Natural killer cell (primary cell): ENCODE measurements at places on chromosomes 7 and 10. TPM values are rescaled to one million over a fixed set of nuclear protein-coding genes. Genes with fewer than 3 reads are reported as not detected.

The GRM3 gene
- not detected for total RNA-seq

DNA sequence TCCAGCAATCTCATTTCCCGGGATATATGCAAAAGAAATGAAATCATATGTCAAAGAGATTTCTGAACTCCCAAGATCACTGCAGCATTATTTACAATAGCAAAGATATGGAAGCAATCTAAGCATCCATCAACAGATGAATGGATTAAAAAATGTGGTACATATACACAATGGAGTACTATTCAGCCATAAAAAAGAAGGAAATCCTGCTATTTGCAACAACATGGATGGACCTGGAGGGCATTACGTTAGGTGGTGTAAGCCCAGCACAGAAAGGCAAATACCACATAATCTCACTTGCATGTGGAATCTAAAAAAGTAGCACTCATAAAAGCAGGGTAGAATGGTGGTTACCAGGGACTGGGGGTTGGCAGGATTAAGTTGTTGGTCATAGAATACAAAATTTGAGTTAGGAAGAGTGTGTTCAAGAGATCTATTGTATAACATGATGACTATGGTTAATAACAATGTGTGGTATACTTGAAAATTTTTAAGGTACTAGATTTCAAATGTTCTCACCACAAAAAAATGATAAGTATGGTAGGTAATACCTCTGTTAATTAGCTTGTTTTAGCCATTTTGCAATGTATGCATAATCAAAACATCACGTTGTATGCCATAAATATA is 32.9 kb upstream of the EIF5AL1 start:
- no peak for DNase-seq

- no peak for DNase-seq
Measured at GRCh38 chr7:31490796-31491314, 23.0 kb upstream of the ITPRID1 start.

DNA sequence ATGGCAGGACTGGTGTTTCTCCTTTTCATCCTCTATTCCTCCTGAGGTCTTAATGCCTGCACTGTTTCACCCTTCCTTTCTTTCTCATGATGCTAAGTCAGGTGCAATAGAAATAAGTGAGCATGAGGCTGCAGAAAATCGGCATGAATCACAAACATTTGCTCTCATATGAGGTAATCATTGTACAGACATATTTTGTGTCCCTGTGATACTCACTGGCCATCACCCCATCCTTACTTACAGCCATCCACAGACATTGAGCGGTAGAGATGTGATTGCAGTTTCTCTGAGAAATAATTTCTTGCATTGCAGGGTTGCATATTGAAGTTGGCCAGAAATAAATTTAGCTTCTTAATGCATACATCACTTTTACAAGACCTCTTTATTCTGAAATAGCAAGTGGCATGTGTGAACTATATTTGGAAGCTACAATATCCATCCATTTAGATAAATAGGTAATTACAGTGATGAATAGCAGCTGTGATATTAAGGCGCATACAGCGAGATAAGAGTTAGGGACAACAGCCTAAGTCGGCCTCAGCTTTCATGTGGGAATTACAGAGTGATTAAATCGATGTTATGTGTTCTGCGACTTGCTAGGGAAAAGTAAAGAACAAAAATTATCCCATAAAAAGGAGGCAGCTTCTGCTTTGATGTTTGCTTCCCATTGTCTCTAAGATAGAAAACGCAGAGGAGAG is 612.6 kb downstream of the SORCS3 start:
- no peak for DNase-seq

DNA sequence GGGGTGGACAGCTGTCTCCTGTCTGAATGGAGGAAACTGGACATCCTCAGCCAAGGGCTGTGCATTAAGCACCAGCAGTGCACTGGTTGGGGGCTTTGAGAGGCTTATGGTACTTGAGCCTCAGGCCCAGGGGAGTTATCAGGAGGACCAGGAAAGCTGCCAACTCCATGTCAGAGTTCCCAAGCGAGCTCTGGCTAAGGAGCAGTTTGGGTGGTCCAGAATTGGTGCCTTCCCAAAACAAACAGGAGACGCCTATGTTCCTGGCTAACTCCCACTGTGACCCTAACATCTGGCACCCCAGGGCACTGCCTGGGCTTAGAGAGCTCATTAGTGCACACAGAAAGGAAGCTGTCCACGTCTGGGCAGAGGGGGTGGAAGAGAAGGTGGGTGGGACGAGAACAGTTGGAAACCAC is 408.6 kb upstream of the NPVF start:
- DNase-seq: no peak

GRCh38 chr7:100626530-100627237 is 14.3 kb downstream of the MOSPD3 start:
- DNase-seq: peak; percentile 67

- DNase-seq: no peak
Measured at GRCh38 chr7:47953822-47954221, 5.6 kb upstream of the PKD1L1 start.

DNA sequence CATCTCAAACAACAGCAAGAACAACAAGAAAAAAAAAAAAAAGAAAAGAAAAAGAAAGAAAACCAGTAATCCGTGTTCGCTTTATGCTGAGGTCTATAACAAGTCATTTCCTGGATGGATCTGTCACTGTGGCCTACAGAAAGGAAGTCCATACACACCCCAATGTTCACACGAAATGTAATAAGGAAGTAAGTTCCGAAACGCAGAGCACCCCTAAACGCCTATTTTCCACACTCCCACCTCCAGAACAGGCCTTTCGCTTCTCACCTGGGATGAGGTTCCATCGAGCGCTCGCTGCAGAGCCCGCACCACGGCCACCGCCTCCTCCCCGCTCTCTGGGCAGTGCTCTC is 735 bp downstream of the ZNF394 start:
- DNase-seq: peak; percentile 76

DNA sequence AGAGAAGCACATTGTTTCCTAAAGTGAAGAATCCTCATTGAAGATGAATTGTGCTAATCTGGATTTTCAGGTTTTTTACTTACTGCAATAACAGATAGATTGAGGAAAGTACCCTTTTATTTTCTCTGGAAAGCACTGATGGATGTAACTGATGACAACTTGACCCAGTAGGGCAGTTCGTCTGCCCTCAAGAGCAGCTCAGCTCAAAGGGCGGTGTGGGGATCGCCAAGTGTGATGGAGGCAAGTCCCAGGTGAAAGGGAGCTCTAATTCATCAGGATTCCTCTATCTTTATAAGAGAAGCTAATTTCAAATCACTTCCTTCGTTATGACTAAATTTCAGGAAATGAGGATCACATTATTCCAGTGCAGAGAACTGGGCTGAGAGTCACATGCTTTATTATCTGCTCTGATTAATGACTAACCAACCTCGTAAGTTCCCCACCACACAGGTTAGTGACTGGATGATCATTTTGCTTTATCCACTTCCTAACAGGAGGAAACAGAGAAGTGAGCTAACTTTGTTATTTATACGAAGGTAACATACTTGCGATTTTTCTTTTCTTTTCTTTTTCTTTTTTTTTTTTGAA is 98.8 kb downstream of the PFKFB3 start:
- no peak for DNase-seq

GRCh38 chr10:1119027-1119426 is 62.8 kb downstream of the WDR37 start:
- no peak for DNase-seq

DNA sequence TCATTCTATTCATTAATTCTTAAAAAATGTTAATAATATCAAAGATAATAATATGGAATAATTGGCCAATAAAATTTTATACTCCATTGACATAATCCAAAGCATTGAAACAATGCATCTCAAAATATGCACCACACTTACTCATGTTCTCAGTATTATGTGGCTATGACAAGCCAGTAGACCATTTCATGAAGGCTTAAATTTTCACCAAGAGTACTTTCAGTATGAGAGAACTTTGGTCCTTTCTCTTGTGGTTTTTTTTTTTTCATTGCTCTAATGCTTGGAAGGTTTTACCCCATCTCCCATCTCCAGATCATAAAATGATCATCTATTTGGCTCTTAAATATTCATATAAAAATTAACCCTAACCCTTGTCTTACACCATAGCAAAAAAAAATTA is 45.5 kb upstream of the TMEM140 start:
- no peak for DNase-seq
